Lung microvascular endothelial cell (primary cell): ENCODE measurements at places on chromosomes 2 and 18. TPM values are rescaled to one million over a fixed set of nuclear protein-coding genes. Genes with fewer than 3 reads are reported as not detected.

DNA sequence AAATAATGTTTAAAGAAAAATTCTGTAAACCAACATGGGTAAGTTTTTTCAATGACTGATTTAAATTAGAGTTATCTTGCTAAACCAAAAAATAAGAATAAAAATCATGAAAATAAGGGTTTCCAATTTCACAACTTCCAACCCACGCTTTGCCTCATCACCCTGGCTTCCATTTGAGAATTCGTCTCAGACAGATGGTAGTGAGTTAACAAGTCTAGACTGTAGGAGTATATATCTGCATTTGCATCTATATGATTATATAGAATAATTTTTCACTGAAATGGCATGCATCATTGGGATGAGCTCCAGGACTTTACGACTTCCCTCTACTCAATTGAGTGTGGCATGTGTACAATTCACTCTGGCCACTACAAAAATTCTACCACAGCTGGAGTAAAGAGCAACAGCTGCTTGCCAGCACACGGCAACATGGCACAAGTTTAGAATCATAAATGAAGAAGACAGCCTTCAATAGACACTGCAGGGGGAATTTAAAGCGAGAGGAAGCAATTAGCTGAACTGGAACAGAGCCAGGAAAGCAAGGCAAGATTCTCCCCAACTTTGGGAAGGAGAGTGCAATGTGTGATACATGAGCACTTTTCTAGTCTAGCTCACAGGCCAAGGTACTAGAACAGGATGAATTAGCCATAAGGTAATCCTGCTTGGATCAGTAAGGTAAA, 1673.5 kb upstream of the CELF4 start:
- no peak for DNase-seq

DNA sequence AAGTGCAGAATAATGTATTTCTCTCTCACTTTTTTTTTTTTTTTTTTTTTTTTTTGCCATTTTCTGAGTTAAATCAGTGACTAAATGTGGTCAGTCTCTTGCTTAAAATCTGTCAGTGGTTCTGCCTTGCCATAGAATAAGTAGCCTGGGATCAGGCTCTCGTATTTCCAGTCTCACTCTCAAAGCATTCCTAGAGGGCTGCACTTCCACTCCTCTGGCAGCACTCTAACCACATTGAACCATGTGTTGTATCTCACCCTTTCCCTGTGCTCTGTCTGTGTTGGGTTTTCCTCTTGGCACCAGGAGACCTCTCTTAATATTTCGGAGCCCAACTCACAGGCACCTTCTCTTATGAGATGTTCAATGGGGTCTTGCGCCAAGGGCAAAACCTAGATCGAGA, 304.4 kb downstream of the CTNNA2 start:
- DNase-seq: no peak

DNA sequence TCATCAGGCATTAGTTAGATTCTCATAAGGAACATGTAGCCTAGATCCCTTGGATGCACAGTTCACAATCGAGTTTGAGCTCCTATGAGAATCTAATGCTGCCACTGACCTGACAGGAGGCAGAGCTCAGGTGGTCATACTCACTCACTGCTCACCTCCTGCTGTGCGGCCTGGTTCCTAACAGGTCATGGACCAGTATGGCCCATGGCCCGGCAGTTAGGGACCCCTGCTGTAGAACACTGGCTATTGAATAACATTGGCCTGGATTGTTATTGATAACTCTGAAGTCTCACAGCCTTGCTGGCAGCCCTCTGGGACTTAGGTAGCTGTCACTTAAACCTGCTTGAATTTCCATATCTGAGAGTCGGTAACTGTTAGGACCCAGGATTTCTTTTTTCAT, 114.5 kb upstream of the ALPP start:
- DNase-seq: no peak

- no peak for DNase-seq
Observed at GRCh38 chr2:219638948-219639755, 11.7 kb downstream of the SLC4A3 start.

DNA sequence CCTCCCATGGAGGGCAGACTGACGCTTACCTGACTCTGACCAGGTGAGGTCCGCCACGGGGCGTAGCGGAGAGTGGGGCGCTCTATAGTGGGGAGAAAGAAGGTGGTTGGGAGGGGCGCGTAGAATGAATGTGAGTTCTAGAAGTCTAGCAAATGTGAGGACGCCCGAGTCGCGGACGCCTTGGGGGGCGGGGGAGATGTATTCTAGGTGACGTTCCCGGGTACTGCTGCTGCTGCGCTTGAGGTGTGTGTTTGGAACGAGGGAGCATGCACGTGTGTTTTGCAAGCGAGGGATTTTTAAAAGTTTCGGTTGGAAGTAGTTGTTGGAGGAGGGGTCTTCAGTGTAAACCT, 758 bp downstream of the RIF1 start:
- peak; percentile 26 for DNase-seq

GRCh38 chr2:227864161-227864756, 7.2 kb upstream of the DAW1 start:
- DNase-seq: peak; percentile 53

DNA sequence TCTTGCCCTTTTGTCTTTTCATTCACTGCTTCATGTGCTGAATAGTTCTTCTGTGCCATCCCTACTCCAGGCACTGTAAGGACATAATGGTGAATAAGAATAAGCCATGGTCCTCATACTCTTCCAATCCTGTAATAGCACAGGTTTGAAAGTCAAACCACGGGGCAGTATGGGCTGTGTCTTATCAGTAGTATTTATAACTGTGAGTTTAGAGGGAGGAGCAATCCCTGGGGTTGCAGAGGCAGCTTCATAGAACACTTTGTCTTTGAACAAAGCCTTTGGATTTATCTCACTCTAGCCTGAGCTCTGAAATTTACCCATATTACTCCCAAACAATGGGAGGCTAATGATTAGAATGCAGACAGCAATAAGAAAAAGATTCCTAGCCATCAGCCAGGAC, 30.2 kb upstream of the ALK start:
- DNase-seq: no peak

- no peak for DNase-seq
Observed at GRCh38 chr2:43085929-43086328, 140.5 kb downstream of the ZFP36L2 start.

The GKN2 gene
- not detected in 2 replicates for total RNA-seq

The DSEL gene
- total RNA-seq: 5.7 and 7.3 TPM in 2 replicates

The PDCD1 gene
- total RNA-seq: not detected in 2 replicates
